ENCODE measurements at places on chromosomes 3 and 15. TPM values are rescaled to one million over a fixed set of nuclear protein-coding genes. Genes with fewer than 3 reads are reported as not detected.

LINS1 gene
- 21.6 TPM for total RNA-seq

ZBBX gene
- total RNA-seq, result not detected

PARP15 gene
- under 0.01 TPM for total RNA-seq

ARL6 gene
- 10.5 TPM for total RNA-seq

ARGFX gene
- total RNA-seq, result not detected

C3orf70 gene
- 0.64 TPM for total RNA-seq

HTD2 gene
- 5.0 TPM for total RNA-seq

CYP11A1 gene
- not detected for total RNA-seq

BOC gene
- 10.0 TPM for total RNA-seq

TLR9 gene
- not detected for total RNA-seq

GXYLT2 gene
- 29.0 TPM for total RNA-seq

AMIGO3 gene
- total RNA-seq, result 0.24 TPM

CISH gene
- 2.7 TPM for total RNA-seq

GOLGA6L9 gene
- total RNA-seq, result 15.3 TPM

SEC22C gene
- 63.0 TPM for total RNA-seq
